ENCODE measurements at places on chromosomes 3 and 15. TPM values are rescaled to one million over a fixed set of nuclear protein-coding genes. Genes with fewer than 3 reads are reported as not detected.

The RBM6 gene
- total RNA-seq: 28.0 TPM

The RGMA gene
- under 0.01 TPM for total RNA-seq

The ACAA1 gene
- 35.8 TPM for total RNA-seq

The NAALADL2 gene
- total RNA-seq: 0.86 TPM

The MKRN3 gene
- total RNA-seq: not detected

The GUCA1C gene
- total RNA-seq: not detected

The ATR gene
- 17.0 TPM for total RNA-seq

The P2RY13 gene
- total RNA-seq: not detected

The SERINC4 gene
- not detected for total RNA-seq

The TARS3 gene
- total RNA-seq: 8.9 TPM

The SYNPR gene
- not detected for total RNA-seq

The NMNAT3 gene
- under 0.01 TPM for total RNA-seq

The ANXA2 gene
- total RNA-seq: 7,388 TPM

The GOLGA8S gene
- not detected for total RNA-seq

The RBPMS2 gene
- total RNA-seq: not detected

The NRROS gene
- not detected for total RNA-seq

The DPPA2 gene
- total RNA-seq: not detected

The PXK gene
- 62.8 TPM for total RNA-seq

The STAC gene
- 0.18 TPM for total RNA-seq

The GPR149 gene
- total RNA-seq: not detected

The SLC6A20 gene
- total RNA-seq: not detected

The BFSP2 gene
- total RNA-seq: not detected

The MNS1 gene
- 3.2 TPM for total RNA-seq

The MYLK gene
- total RNA-seq: 180 TPM

The GXYLT2 gene
- 11.7 TPM for total RNA-seq

The GFM1 gene
- total RNA-seq: 30.7 TPM

The RETNLB gene
- total RNA-seq: not detected

The PLA2G4E gene
- not detected for total RNA-seq

The NTRK3 gene
- not detected for total RNA-seq

The MCTP2 gene
- 0.18 TPM for total RNA-seq

The KBTBD13 gene
- total RNA-seq: not detected

The SENP7 gene
- 7.1 TPM for total RNA-seq

The MFGE8 gene
- total RNA-seq: 162 TPM

The LIPH gene
- total RNA-seq: under 0.01 TPM

The MESP2 gene
- total RNA-seq: under 0.01 TPM

The OR5K3 gene
- not detected for total RNA-seq

The CMTM8 gene
- total RNA-seq: 0.18 TPM

The GCNT3 gene
- not detected for total RNA-seq

The TGM4 gene
- total RNA-seq: not detected

The ACOX2 gene
- 8.9 TPM for total RNA-seq

The CCDC54 gene
- not detected for total RNA-seq

The CLDN11 gene
- 153 TPM for total RNA-seq

The POLQ gene
- 2.3 TPM for total RNA-seq

The FHIT gene
- total RNA-seq: not detected

The EFCC1 gene
- total RNA-seq: not detected

The KIF15 gene
- 8.9 TPM for total RNA-seq

The PCNP gene
- total RNA-seq: 80.8 TPM

The SLC22A14 gene
- total RNA-seq: not detected

The CCRL2 gene
- total RNA-seq: 5.0 TPM

The TRIM71 gene
- not detected for total RNA-seq

The PLIN1 gene
- 0.53 TPM for total RNA-seq

The VEPH1 gene
- total RNA-seq: 92.5 TPM

The CDCP1 gene
- 7.2 TPM for total RNA-seq

The CELSR3 gene
- total RNA-seq: 0.86 TPM

The GASK1A gene
- total RNA-seq: 1.1 TPM

The REC114 gene
- total RNA-seq: not detected

Measured in myometrial cell (primary cell).